ENCODE measurements at places on chromosomes 16 and 17. TPM values are rescaled to one million over a fixed set of nuclear protein-coding genes. Genes with fewer than 3 reads are reported as not detected.
A peak's percentile ranks its signal among the peaks of the same experiment; 100 is the strongest.

- H3K4me1 ChIP-seq: no peaks in the 10 kb centered on the region
- DNase-seq: no peak
- no peak overlapping the region for H3K27ac ChIP-seq
- H3K27me3 ChIP-seq: no peaks in the 10 kb centered on the region
- no peak overlapping the region for H3K4me3 ChIP-seq
These were observed 150.3 kb downstream of the KCNJ18 start for GRCh38 chr17:21842332-21843317.

DNA sequence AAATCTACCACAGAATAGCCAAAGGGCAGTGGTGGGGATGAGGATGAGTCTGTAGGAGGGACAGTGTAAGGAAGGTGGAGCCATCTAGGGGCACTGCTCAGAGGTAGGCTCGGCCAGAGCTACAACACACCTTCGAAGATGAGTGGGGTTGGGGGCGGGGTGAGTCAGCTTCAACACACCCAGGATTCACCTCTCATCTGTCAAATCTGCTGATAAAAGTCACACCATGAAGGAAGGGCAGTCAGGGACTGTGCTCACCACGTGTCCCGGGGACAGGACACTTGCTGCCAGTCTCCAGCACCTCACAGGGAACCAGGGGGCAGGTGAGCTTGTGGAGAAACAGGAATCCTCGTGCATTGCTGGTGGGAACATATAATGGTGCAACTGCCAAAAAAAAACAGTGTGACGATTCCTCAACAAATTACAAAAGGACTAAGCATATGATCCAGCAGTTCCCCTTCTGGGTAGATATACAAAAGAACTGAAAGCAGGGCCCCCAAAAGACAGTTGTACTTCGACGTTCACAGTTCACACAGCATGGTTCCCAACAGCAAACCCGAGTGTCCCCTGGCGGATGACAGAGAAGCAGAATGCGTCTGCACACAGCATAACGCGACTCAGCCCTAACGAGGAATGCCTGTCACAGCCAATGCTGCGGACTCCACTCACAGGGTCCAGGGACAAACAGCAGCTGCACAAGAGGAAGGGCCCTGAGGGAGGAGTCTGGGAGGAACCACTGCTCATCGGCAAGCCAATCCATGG, 133.1 kb downstream of the ANKRD11 start:
- H3K36me3 ChIP-seq: peaks cover 5% of the 10 kb centered on the region
- peak; percentile 65 for DNase-seq
- H3K27me3 ChIP-seq: no peaks in the 10 kb centered on the region
- peaks cover 45% of the 10 kb centered on the region for H3K4me1 ChIP-seq

- H3K27me3 ChIP-seq: no peaks in the 10 kb centered on the region
- H3K36me3 ChIP-seq: no peaks in the 10 kb centered on the region
- no peaks in the 10 kb centered on the region for H3K4me1 ChIP-seq
- H3K27ac ChIP-seq: peak overlapping the region; percentile 45
- H3K4me3 ChIP-seq: no peak overlapping the region
These were observed 16.3 kb downstream of the PRPSAP1 start for GRCh38 chr17:76337413-76337777.

DNA sequence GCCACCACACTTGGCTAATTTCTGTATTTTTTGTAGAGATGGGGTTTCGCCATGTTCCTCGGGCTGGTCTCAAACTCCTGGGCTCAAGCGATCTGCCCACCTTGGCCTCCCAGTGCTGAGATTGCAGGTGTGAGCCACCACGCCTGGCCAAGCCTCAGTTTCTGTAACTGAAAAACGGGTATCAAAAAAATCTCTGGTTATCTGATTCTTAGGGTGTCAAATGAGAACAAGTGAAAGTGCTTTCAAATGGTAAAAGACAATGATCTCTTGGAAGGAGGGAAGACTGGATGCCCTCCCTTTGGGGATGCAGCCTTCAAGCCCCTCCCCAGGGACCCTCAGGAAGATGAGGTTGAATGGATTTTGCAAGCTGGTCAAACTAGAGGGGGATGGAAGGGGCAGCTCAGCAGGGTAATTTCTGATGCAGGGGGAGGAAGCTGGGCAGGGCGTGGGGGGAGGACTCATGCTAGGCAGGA, 22.3 kb downstream of the ARHGAP23 start:
- peak overlapping the region; percentile 34 for H3K4me3 ChIP-seq
- peaks cover 60% of the 10 kb centered on the region for H3K4me1 ChIP-seq
- H3K27me3 ChIP-seq: no peaks in the 10 kb centered on the region

DNA sequence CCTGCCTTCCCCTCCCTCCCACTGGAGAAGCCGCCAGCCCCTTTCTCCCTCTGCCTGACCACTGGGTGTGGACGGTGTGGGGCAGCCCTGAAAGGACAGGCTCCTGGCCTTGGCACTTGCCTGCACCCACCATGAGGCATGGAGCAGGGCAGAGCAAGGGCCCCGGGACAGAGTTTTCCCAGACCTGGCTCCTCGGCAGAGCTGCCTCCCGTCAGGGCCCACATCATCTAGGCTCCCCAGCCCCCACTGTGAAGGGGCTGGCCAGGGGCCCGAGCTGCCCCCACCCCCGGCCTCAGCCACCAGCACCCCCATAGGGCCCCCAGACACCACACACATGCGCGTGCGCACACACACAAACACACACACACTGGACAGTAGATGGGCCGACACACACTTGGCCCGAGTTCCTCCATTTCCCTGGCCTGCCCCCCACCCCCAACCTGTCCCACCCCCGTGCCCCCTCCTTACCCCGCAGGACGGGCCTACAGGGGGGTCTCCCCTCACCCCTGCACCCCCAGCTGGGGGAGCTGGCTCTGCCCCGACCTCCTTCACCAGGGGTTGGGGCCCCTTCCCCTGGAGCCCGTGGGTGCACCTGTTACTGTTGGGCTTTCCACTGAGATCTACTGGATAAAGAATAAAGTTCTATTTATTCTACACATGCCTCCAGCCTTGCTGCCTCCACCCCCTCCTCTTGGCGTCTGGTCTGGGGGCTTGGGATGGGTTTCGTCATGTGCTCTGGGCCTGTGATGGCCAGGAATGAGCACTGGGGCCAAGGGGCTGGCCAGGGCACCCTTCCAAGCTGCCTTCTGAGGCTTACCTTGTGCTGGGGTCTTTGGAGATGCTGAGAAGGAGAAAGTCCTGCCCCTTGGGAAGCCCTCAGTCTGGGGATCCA, 7.3 kb downstream of the GJD3 start:
- no peak overlapping the region for H3K27ac ChIP-seq
- H3K36me3 ChIP-seq: no peaks in the 10 kb centered on the region
- peaks cover 20% of the 10 kb centered on the region for H3K27me3 ChIP-seq
- H3K4me3 ChIP-seq: no peak overlapping the region

GRCh38 chr17:35229638-35230037, 13.2 kb upstream of the SLFN5 start:
- H3K36me3 ChIP-seq: no peaks in the 10 kb centered on the region
- DNase-seq: no peak
- H3K27ac ChIP-seq: no peak overlapping the region
- no peaks in the 10 kb centered on the region for H3K27me3 ChIP-seq

DNA sequence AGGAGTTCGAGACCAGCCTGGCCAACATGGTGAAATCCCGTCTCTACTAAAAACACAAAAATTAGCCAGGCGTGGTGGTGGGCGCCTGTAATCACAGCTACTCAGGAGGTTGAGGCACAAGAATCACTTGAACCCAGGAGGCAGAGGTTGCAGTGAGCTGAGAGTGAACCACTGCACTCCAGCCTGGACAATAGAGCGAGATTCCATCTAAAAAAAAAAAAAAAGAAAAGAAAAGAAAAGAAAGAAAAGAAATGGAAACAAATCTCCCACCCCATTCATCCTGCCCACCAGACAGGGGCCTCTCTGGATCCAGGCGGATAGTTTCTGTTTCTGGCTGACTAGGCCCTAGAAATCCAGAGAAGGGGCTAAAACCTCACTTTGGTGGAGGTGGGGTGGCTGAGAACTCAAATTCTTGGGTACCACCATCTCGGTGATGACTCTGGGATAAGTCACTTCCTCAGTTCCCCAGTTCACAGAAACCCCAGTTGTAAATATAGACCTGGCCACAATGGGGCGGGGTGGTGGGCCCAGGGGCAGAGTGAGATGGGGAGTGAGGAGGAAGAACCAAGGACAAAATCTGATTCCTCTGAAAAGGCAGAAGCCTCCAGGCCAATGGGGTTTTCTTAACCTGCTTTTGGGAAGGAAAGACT, 22.2 kb downstream of the SOCS1 start:
- peaks cover 9% of the 10 kb centered on the region for H3K4me1 ChIP-seq
- no peak overlapping the region for H3K4me3 ChIP-seq
- no peak overlapping the region for H3K27ac ChIP-seq
- no peaks in the 10 kb centered on the region for H3K36me3 ChIP-seq
- peak; percentile 64 for DNase-seq

DNA sequence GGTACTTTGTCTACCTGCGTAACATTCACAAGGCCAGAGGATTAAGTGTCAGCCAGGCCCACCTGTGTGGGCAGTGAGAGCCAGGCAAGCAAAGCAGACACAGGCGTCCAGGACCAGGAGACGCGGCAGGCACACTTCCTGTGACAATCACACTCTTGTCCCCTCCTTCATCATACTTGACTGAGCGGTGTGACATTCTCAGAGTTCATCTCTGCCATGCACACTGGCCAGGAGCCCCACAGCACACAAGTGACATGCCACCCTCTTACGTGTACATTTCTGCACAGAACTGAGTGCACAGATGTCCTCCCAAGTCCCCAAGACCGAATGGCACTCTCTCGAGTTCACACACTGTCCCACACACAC, 8.7 kb downstream of the PPP1R9B start:
- no peaks in the 10 kb centered on the region for H3K27me3 ChIP-seq
- H3K36me3 ChIP-seq: no peaks in the 10 kb centered on the region
- peaks cover 5% of the 10 kb centered on the region for H3K4me1 ChIP-seq
- no peak overlapping the region for H3K4me3 ChIP-seq

- H3K36me3 ChIP-seq: no peaks in the 10 kb centered on the region
- H3K27ac ChIP-seq: no peak overlapping the region
- H3K4me1 ChIP-seq: no peaks in the 10 kb centered on the region
- H3K27me3 ChIP-seq: no peaks in the 10 kb centered on the region
These were observed 7.3 kb upstream of the SMIM5 start for GRCh38 chr17:75625813-75626486.

DNA sequence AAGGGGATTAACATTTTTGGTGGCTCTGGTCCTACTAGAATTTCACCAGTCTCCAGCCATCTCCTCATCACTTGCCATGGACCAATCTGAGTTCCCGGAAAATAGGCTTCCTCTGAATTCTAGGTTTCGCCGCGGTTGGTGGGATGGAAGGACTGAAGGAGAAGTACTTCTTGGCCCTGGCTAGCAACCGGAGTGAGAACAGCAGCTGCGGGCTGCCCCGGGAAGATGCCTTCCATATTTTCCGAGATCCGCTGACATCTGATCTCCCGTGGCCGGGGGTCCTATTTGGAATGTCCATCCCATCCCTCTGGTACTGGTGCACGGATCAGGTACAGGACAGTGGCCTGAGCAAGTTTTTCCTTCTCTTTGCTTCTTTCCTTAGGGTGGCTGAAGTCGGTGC, 45.0 kb downstream of the SLC5A11 start:
- no peaks in the 10 kb centered on the region for H3K27me3 ChIP-seq
- no peak overlapping the region for H3K4me3 ChIP-seq
- H3K27ac ChIP-seq: no peak overlapping the region
- no peaks in the 10 kb centered on the region for H3K36me3 ChIP-seq

- 0 out of 2 replicates have a peak, but pooled peaks cover under 1% of the 10 kb centered on the region for H3K4me1 ChIP-seq
- no peak overlapping the region for H3K27ac ChIP-seq
- DNase-seq: no peak
- no peaks in the 10 kb centered on the region for H3K36me3 ChIP-seq
These were observed 8.5 kb upstream of the CES3 start for GRCh38 chr16:66952430-66953110.

GRCh38 chr16:50038756-50039529, 13.9 kb downstream of the CNEP1R1 start:
- no peaks in the 10 kb centered on the region for H3K27me3 ChIP-seq
- H3K27ac ChIP-seq: peak overlapping the region; percentile 20
- H3K36me3 ChIP-seq: peaks cover 15% of the 10 kb centered on the region
- H3K4me3 ChIP-seq: no peak overlapping the region

CIAPIN1 gene
- 70.3 TPM for total RNA-seq

TM4SF5 gene
- not detected for total RNA-seq

PRSS21 gene
- 2.4 TPM for total RNA-seq

ZG16 gene
- total RNA-seq: not detected

BIRC5 gene
- 114 TPM for total RNA-seq

ZNF276 gene
- 15.6 TPM for total RNA-seq

KRTAP4-2 gene
- total RNA-seq: not detected

KRT33B gene
- total RNA-seq: not detected

SLC26A11 gene
- 23.0 TPM for total RNA-seq

ARMC5 gene
- total RNA-seq: 11.3 TPM

DHX58 gene
- 10.5 TPM for total RNA-seq

All from GM23338 (cell line).